ENCODE measurements at places on chromosomes 12 and 14.
A peak's percentile ranks its signal among the peaks of the same experiment; 100 is the strongest.

GRCh38 chr12:40692765-40693206, 547 bp downstream of the CNTN1 start:
- no peak for DNase-seq

DNA sequence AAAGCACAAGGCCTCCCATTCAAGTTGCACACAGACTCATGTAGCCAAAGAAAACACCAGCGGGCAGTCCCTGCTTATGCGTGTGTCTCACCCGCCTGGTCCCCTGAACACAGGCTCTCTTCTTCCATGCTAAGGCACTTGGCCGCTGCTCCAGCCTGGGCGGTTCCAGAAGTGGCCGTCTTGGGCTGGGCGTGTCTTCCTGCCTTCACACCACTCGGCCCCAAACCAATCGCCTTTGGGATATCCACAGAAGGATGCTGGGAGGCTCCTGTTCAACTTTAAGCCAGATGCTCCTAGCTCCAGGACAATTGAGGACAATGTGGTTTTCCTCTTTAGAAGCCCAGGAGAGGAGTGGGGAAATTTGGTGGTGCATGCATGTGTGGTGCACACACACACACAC, 2.2 kb downstream of the SCARB1 start:
- peak; percentile 21 for DNase-seq

- no peak for DNase-seq
Observed at GRCh38 chr14:54686871-54687749, 120.2 kb downstream of the SAMD4A start.

- no peak for DNase-seq
Observed at GRCh38 chr12:82486524-82487235, 128.4 kb downstream of the METTL25 start.

GRCh38 chr14:75866970-75867369, 114.8 kb downstream of the TGFB3 start:
- no peak for DNase-seq

DNA sequence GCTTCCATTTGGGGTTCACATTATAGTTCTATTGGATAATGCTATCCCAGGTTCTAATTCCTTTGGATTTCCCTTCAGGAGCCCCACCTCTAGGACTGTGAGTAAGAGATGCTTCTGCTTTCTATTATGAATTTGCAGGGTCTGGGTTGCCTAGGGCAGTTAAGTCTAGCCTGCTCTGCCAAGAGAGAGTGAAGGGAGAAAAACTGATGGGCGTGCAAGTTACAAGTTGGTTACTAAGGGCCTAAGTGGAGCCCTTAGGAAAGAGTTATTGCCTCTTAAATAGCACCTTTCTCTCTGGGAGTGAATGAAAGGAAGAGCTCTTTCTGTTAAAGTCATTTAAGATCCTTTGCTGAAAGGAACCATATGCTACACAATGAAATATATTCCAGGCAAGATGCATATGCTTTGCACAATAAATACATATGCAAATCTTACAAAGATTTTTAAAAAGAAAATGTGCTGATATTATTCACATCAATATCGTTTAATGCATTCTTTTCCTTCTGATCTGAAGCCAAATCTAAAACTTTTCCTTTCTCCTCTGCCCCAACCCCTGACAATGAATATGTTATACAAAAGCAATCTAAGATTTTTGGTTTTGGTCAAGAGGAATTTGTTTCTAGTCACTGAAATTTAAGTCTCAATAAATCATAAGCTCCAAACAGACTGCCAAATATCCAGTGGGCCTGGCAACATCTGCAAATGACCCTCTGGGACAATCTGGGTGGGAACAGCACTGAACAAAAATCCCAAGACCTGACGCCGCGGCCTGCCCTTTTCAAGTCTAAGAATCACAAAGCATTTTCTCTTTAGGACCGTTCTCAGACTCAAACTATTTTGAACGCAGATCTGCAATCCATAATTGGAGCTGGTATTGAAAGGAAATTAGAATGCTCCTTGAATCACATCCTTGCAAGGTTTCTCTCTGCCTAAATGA, 586.7 kb downstream of the ETNK1 start:
- DNase-seq = no peak

GRCh38 chr14:87087881-87088280, 905.1 kb downstream of the GALC start:
- no peak for DNase-seq

GRCh38 chr12:1162081-1162760, 171.2 kb downstream of the ERC1 start:
- DNase-seq = no peak

All from fibroblast of upper back skin (primary cell).